Stimulated activated CD8-positive, alpha-beta memory T cell treated with anti-CD3 and anti-CD28 coated beads, Interleukin-15, amount 100 ng/mL, for 4 hours (primary cell): ENCODE measurements at places on chromosomes 5 and 9.

DNA sequence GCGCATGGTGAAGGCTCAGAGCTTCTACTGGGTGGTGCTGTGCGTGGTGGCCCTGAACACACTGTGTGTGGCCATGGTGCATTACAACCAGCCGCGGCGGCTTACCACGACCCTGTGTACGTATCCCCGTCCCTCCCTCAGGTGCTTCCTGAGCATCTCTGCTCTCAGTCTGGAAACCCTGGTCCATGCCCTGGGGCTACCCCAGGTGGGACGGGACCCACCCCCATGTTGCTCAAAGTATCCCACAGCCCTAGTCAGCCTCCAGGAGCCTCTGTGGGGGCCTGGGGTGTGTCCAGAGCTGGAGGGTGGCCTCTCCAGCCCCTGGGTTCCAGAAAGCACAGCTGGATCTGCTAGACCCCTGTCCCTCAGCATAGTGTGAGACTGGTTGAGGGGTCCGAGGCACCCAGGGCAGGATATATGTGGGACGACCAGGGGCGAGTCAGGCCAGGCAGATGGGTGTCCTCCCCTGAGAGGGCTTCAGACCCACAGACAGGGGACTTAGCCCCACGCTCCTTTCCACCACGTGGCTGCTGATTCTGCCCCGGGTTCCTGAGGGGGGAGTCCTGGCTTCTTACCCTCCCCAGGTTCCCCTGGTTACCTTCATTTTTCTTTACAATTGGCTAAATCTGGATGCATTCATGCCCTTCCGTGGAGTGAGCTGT lies 94.0 kb downstream of the CACNA1B start:
- no peak for DNase-seq

DNA sequence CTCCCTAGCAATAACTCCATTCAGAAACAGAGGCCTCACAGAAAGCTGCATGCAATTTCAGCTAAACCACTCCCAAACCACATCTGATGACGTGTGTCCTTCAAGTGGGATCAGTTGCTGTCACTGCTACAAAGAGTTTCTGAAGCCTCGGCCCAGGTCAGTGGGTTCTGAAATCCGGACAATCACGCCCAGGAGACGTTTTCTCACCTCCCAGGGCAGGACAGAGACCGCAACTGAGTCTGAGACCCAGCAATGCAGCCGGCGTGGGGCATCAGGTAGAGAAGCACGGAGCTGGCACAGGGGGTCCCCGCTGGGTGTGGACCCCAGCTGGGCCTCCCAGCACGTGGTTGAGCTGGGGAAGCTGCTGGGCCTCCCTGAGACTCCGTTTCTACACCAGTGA lies 2.6 kb upstream of the UBE2QL1 start:
- no peak for DNase-seq

- no peak for DNase-seq
Measured at GRCh38 chr9:77569335-77569734, 78.8 kb downstream of the GNA14 start.

DNA sequence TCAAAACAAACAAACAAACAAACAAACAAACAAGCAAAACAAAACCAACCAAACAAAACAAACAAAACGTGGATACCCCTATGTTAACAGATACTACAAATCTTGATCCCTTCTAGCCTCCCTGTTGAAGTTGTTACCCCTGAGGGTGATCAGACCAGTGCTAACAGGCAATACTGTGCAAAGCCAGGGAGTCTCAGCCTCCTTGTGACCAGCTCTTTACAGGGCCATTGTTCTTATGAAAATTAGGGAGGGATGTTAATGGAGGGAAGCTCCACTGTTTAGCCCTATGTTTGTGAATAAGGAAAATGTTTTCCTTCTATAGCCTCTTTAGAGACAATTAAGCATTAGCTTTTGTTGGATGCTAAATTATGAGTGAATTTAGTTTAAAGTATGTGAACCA lies 1072.1 kb upstream of the WWC1 start:
- no peak for DNase-seq

DNA sequence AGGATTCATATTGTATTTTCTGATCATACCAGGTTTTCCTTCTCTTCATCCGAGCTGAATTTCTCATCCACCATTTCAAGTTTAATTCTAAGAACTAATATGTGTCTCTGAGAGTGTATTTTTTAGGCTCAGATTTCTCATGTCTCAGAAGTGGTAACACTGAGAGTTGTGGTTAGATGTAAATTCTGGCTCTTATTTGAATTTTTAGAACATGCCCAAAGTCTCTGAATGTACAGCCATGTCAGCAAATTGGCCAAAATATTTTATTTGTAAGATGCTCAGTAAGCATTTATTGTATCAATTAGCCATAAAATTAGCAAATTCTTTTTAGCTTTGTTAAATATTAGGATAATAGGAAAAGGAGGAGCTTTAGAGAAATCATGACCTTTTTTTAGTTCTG lies 16.6 kb downstream of the SV2C start:
- no peak for DNase-seq

GRCh38 chr5:171821286-171821685 lies 35.7 kb downstream of the SMIM23 start:
- no peak for DNase-seq

GRCh38 chr5:135395451-135395850 lies 3.6 kb downstream of the MACROH2A1 start:
- no peak for DNase-seq

- no peak for DNase-seq
Measured at GRCh38 chr9:129745200-129745599, 7.6 kb downstream of the PTGES start.

DNA sequence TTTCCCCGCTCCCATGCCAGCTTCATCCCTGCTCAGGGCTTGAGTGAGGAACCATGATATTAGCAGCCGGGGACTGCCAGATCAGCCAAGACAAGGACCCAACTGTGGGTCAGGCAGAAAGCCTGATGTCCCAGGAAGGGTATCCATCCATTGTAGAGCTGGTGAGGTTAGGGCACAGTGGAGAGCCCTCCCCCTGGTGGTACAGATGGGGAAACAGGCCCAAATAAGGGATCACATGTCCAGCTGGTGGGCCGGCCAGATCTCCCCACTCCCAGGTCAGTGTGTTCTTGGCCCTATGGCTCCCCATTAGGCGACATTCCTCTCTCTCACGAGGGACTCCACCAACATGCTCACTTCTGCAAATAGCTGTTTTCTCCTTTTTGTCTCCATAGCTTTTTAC lies 9.0 kb downstream of the CDX1 start:
- no peak for DNase-seq

DNA sequence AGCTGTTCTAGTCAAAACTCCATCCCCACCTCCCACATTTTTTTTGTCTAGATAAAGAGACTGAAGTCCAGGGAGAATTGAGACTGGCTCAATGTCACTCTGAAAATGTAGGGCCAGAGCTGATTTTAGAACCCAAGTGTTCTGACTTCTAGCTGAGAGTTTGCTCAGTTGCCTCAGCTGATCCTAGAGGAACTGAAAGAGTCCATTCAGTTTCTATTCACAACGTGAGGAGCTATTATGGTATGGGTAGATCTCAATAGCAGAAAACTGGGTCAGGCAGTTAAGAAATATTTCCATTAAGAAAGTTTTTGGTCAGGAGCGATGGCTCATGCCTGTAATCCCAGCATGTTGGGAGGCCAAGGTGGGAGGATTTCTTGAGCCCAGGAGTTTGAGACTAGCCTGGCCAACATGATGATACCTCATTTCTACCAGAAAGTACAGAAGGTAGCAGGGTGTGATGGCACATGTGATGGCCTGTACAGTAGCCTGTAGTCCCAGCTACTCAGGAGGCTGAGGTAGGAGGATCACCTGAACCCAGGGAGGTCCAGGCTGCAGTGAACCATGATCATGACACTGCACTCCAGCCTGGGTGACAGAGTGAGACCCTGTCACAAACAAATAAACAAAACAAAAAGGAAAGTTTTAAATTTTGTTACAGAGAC lies 61.7 kb downstream of the GLRA1 start:
- no peak for DNase-seq
